CD4-positive, alpha-beta T cell treated with Interleukin-6 at 100 ng/mL for 8 hours (primary cell): ENCODE measurements at places on chromosomes 12 and 14.

- DNase-seq, result no peak
Measured at GRCh38 chr12:127237151-127237550, 1029.8 kb upstream of the TMEM132C start.

DNA sequence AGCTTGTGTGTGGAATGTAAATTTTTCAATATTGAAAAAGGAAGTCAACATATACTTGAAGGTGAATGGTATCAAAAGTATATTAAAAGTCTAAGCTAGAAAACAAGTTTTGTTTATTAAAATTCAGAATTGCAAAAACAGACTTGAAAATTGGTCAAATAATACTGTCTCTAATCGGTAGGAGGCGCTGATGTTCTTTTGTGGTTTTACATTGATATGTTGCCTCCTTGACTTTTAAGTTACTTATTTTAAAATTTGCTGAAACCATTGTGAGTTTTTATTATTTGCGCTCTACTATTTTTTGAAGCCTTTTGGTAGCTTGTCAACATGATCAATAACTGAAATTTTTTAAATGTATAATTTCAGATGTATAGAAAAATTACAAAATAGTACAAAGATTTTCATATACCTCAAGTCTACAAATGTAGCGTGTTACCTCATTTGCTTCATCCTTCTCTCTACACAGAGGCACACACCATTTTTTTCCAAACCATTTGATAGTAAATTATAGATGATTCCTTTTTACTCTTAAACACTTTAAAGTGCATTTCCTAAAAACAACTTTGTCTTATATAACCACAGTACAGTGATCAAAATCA lies 6.9 kb downstream of the RTRAF start:
- DNase-seq, result peak; percentile 36

DNA sequence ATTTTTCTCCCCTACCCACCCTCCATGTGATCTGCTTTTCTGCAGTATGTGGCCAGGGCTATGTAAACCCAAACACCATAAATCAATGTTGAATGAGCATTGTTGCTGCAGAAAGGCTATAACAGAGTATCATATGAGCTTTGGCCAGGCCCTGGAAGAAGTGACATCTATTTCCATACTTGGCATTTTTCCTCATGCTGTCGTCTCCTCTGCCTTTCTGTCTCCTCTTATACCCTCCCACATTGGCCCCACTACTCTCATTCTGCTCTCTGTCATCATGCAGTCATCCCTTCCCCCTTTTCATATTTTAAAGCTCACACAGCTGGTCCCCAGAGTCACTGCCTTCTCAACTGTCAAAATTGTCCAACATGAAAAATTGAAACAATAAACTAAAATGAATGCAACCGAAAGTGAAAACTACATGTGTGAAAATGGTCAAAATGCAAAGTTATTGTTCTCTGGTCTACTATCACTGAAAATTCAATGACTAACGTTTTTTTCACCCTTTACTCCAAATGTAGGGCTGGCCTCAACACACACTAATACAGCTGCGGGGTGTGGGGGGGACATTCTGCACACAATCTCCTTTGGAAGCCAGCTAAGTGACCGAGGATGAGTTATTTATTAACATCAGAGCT lies 290.7 kb upstream of the TMPO start:
- DNase-seq, result no peak

GRCh38 chr12:20527417-20528163 lies 159.3 kb downstream of the PDE3A start:
- no peak for DNase-seq

DNA sequence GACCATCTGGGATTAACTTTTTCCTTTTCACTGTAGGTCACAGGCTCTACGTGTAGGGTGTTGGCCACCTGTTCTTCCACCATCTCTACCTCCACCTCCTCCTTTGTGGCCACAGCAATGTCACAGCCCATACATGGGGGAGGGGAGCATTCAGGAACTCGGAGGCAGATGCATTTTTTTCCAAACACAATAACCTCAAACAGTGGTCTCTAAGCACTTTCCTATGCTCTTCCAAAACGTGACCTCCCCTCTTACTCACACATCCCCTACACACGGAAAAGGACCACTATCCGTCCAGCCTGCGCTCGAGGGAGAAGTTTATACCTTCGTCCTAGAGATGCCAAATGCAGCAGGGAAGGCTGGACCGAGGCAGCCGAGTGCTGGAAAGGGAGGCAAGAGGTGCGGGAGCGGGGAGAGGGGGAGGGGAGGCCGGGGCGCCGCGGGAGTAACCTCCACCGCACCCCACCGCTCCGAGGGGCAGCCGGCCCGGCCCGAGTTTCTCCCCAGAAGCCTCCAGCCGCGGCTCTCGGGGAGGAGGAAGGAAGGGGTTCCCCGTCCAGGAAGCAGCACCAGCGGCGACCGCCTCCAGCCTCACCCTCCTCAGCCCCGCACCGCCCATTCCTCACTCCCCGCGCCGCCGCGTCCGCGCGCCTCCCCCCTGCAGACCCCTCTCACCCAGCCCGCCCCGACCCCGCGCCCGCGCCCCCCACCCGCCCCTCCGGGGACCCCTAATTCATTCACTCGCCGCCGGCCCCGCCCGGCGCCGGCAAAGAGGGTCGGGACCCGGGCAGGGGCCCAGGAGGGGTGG lies 594 bp downstream of the KRAS start:
- DNase-seq, result peak; percentile 29

DNA sequence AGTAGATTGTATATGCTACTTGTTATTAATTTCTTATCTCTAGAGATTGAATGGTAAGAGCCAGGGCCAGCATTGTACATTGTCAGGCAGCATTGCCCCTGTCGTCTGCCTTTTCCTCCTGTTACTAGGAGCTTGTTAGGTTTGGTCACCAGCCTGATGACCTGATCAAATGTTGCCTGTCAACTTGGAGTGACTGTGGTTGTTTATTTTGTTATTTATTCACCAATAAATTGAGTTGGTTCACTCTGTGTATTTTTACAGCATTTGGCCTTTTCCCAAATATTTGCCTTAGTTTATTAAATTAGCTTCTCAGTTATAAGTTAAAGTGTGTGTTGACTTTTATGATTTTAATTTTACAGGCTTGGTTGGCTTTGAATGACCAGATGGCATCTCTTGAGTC lies 88.4 kb downstream of the PRKCH start:
- no peak for DNase-seq
